ENCODE measurements at places on chromosomes 6 and 20.

GRCh38 chr6:96913621-96914020 is 10.9 kb upstream of the KLHL32 start:
- no peak for DNase-seq

GRCh38 chr6:131368198-131368911 is 204.7 kb upstream of the ARG1 start:
- DNase-seq = no peak

DNA sequence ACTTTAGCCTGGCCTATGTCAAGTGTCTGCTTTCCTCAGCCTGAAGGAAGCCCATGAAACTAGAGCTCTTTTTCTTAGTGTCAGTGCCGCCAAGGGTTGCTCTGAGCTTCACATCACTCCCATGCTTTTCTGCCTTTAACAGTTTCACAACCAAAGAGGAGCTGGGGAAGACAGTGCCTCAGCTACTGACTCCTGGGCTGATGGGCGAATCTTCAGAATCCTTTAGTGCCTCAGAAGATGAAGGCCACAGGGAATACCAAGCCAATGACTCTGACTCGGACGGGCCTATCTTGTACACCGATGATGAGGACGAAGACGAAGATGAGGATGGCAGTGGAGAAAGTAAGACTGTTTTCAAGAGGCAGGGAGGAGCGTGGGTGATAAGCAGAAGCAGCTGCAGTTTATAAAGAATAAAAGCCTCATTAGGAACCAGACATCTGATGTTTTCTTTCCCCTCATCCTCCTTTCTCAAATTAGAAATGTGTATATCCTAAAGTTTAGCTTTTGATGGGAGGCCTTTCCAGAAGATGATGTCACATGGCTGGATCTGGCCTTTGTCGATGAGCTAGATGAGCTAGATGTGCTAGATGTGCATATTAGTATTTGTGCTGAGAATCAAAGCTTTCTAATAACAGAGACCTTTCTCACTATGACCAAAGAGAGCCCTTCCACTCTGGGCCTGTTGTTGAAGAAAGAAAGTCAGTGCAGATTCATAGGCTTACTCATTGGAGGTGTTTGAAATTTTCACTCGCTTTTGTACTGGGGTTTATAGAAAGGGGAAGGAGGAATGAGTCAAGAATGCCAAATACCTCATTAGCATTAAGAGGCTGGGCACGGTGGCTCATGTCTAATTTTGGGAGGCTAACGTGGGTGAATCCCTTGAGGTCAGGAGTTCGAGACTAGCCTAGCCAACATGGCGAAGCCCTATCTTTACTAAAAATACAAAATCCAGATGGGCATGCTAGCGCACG is 70.7 kb upstream of the LTV1 start:
- DNase-seq = no peak

DNA sequence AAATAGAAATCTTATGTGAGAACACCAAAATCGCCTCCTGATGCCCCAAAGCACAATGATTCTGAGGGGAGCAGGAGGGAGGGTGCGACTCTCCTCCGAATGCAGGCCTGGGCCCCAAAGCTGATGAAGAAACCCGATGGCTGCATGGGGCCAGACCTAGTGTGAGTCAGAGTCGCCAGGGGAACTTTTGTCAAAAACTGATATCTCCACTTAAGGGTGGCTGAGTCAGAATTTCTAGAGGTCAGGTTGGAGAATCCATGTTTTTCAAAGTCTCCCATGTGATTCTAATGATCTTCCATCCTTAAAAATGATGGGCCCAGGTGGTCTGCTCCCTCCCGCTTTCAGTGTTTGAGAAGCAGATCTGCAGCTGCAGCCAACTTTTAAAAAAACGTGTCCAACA is 172.8 kb downstream of the BACH2 start:
- DNase-seq = no peak

DNA sequence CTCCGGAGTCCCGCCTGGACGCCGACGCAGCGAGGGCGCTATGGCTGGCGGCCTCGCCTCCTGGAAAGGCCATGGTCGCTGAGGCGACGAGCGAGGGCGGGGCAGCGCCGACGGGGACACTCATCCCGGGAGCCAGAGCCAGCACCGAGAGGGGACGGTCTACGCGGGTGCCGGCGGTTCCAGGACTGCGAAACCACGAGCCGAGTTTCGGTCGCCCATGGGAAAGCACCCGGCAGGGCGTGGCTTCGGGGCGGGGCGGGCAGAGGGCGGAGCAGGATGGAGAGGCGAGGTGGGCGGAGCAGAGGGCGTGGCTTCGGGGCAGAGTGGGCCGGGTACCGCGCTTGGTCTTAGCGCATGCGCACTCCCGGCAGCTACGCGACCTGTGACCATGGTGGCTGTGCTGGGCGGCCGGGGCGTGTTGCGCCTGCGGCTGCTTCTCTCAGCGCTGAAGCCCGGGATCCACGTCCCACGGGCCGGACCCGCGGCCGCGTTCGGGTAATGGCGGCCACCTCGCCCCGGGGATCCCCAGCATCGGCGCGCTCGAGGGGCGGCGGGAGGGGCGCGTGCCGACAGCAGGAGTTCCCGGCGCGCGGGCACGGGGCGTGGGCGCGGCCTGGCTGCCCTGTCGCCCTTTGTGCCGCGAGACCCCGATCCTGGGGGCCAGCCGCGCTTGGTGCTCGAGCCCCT is at the start of gene BPHL:
Gene BPHL, plus strand, starts transcription at position 359 of the 687 bp plus-strand sequence. Its CDS starts 30 bp downstream, at position 389.
- peak; percentile 100 for DNase-seq

Measured in T-helper 9 cell (primary cell).